Fibroblast of pulmonary artery (primary cell): ENCODE measurements at places on chromosomes 6 and 20.

DNA sequence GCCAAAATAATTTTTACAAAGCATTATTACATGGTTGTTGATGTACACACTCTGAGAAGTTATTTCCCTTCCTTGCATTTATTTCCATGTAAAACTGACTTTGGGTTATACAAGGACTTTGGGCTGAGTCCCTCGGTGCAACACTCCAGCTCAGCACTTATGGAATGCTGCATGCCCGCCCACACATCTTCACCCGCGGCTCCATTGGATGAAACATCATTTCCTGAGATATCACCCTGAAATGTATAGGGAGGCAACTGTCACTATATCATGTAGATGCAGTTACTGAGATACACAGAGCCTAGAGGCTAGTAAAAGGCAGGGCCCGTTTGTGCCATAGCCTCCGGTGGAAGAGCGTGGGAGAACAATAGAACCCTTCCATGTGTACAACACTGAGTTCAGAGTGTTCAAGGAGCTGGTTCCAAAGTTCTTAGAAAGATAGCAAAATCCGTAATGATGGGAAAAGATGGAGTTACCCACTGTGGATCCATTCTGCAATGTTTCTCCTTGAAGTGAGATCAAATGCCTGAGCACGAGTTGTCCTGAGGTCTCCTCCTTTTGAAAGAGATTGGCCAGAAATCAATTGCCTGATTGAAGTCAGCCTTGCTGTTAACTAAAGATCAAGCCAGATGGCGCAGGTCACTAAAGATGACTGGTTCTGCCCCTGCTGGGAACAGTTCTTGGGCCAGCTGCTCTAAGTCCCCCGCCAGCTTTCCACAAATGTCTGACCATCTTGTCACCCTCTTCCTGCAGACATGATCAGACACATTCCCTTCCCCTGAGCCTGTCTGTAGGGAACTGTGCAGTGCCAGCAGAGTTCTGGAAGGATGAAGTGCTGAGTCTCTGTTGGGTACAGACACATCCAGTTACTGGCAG lies 100.9 kb upstream of the IYD start:
- DNase-seq = peak; percentile 74

GRCh38 chr6:45664707-45665106 lies 287.0 kb upstream of the SUPT3H start:
- no peak for DNase-seq

- no peak for DNase-seq
Measured at GRCh38 chr20:61464307-61465303, 212.5 kb downstream of the CDH4 start.

GRCh38 chr6:138691595-138692057 lies 81.9 kb upstream of the CCDC28A start:
- peak; percentile 82 for DNase-seq

DNA sequence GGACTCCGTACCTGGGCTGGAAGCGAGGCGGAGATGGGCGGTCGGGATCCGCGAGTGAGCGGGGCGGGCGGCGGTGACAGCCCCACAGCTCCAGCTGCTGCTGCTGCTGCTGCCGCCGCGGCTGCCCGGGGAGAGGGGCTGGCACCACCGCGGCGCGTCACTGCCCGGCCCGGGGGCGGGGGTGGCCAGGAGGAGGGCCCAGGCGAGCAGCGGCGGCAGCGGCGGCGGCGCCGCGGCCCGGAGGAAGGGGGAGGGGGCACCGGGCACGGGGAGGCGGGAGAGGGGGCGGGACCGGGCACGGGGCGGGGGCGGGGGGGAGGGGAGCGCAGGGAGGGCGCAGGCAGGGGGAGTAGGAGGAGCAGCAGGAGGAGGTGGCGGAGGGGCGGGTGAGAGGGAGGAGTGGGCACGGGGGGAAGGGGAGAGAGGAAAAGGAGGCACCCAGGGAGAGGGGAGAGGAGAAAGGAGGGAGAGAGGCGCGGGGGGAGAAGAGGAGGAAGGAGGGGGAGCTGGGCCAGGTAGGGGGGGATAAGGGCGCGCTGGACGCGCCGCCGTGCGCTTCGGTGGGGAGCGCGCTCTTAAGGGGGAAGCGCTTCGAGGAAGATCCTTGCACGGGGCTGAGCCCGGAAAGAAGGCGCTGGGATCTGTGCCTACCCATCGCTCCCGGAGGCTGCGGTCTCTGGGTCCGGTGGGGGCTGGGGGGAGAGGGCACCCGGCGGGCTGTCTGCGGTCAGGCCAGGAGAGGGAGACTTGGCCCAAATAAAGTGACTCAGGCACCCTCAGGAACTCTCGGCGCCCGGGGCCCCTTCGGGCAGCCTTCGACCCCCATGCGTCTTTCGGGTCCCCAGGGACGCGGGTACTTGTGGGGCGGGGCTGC lies 101.5 kb downstream of the NOL4L start:
- peak; percentile 81 for DNase-seq

DNA sequence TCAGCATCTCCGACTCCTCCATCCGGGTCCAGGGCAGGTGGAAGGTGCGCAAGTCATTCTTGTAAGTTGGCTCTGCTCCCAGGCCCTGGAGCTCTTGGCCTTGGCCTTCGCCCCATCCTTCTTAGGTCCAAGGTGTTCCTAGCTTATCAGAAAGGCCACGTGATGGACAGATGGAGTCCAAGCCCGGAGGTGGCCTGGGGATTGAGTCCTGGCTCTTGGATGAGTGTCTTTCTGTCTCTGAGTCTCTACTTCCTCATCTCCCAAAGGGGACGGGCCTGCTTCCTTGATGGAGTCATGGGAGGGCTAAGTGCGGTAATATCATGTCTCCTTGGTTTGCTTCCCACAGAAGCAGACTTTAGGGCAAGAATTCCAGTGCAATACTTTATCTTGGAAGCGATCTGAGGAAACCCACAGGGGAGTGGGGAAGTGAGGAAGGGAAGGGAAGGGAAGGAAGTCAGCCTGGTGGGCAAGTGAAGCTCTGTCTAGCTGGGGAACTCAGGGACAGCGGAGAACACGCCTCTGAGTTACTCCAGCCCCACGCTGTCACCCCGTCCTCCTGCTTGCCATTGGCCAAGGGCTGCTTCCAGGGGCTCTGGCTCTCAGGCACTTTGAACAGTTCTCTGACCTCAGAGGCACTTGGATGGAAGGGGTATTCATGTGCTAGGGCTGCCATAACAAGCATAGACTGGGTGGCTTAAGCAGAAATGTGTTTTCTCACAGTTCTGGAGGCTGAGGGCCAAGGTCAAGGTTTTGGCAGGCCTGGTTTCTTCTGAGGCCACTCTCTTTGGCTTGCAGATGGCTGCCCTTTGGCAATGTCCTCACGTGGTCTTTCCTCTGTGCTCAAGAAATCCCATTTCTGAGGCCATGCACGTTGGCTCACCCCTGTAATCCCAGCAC lies 4.8 kb downstream of the LBP start:
- DNase-seq = no peak

- DNase-seq = no peak
Measured at GRCh38 chr6:113194090-113194489, 663.1 kb upstream of the MARCKS start.

DNA sequence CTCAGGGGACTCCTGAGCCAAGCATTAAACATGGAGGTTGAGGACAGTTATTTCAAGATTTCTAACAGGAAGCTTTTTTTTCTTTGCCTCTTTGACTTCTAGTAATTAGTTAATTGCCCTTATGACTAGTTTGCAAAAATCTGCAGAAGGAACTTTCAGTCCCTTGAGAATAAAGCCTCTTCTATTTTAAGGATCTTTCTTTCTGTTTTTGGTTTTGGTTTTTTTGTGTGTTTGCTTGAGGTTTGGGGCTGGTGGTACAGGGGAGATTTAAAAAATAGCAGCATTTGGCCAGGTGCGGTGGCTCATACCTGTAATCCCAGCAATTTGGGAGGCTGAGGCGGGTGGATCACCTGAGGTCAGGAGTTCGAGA lies 259.3 kb downstream of the BMP7 start:
- no peak for DNase-seq

GRCh38 chr6:41541364-41541763 lies 4.8 kb upstream of the FOXP4 start:
- no peak for DNase-seq

DNA sequence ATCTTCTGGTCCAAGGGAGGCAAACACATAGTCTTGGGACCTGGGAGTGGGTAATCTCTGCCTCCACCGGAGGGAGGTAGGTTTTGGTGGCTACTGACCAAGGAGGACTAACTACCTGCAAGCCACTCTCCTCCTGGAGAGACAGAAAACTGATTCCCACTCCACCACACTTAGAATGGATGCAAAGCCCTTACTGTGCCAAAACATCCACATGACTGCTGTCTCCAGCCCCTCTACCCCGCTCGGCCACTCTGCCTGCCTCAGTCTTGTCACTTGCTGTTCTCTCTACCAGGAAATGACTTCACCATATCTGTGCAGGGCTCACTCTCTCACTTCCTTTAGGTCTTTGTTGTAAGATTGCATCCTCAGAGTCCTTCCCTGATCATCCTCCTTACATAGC lies 129.5 kb upstream of the ARG1 start:
- DNase-seq = no peak
